ENCODE measurements at places on chromosomes 6 and 20. TPM values are rescaled to one million over a fixed set of nuclear protein-coding genes. Genes with fewer than 3 reads are reported as not detected.

Gene RFX6
- polyA plus RNA-seq: not detected

GRCh38 chr20:45998337-45998736 is 10.4 kb upstream of the MMP9 start:
- DNase-seq: no peak

Gene RWDD2A
- 6.9 TPM for polyA plus RNA-seq

GRCh38 chr20:64041781-64042053 is 5.7 kb downstream of the C20orf204 start:
- no peak for DNase-seq

Gene WFDC10B
- not detected for polyA plus RNA-seq

Gene BACH2
- 0.01 TPM for polyA plus RNA-seq

DNA sequence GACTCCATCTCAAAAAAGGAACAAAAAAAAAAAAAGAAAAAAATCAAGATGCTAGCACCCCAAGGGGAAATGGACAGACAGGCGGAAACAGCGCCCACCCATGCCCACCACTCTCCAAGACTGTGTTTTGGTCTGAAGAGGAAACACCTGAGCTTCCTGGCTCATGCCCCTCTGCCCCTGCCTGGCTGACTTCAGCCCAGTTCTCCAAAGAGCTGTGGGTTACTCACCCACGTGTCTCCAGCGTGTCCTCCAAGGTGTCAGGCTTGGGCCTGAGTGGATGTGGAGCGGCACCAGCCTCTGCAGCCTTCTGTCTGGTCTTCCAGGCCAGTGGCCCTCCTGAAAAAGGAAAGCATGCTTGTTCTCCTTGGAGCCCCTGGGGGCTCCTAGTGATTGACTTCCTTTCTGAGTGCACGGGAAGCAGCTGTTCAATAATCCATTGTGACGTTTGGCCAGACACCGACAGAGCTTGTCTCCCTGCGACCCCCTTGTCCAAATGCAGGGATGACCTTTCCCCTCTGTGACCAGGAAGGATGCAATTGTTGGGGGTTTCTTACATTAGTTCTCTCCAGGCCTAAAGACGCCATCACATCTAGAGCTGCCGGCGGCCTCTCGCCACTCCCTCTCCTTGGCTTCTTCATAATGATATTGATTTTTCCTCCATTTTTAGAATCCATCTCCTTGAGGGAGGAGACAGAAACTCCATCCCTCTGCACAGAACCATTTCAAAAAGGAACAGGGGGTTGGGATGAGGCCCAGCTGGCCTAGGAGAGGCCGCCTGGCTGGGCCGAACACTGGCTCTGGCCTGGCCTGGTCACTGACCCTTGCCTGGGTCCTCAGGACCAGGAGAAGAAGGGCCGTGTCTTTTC is 58.4 kb downstream of the ADNP start:
- DNase-seq: no peak

DNA sequence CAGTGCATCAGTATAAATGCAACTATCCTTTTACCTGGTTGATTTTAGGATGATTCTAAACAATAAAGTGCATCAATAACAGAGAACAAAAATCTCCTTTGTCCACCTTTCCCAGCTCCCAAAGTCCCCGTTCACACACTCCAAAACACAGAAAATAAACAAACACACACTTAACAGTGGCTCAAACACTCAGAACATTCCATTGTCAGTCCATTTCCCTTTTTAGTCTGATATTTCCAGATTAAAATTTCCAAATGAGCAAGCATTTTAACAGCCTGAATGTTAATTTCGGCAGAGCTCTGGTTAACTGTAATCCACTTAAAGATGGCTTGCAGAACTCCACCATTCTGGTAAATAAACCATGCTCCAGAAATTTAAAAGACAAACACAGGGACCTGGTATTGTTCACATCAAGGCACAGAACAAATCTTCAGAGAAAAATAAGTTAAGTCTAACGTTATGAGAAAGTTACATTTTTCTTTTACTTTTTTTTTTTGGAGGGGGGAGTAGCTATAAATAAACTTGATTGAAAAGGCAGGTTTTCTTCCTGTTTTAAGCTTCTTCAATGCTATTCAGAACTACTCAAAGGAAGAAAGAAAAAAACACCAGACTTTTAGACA is 100.8 kb downstream of the DST start:
- no peak for DNase-seq

- DNase-seq: no peak
Measured at GRCh38 chr20:31991339-31991705, 18.9 kb upstream of the CCM2L start.

DNA sequence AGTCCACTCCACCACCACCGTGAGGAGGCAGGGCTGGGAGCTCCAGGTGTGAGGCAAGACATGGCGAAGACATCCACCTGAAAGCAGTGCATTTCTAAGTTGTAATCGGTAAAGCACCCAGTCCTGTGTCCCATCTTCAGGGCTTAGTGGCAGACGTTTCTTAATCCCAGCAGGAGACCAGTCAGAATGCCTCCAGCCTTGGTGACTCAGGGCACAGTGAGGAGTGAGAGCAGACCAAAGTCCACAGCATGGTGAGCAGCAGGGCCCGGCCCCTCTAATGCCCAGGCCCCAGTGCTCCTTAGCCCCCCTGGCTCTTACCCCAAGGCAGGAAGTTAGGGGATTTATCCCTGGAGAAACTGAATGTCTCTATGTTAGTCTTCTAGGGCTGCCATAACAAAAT is 183.9 kb downstream of the SYNDIG1 start:
- no peak for DNase-seq

- DNase-seq: no peak
Measured at GRCh38 chr6:10415617-10416480, 975 bp upstream of the TFAP2A start.

DNA sequence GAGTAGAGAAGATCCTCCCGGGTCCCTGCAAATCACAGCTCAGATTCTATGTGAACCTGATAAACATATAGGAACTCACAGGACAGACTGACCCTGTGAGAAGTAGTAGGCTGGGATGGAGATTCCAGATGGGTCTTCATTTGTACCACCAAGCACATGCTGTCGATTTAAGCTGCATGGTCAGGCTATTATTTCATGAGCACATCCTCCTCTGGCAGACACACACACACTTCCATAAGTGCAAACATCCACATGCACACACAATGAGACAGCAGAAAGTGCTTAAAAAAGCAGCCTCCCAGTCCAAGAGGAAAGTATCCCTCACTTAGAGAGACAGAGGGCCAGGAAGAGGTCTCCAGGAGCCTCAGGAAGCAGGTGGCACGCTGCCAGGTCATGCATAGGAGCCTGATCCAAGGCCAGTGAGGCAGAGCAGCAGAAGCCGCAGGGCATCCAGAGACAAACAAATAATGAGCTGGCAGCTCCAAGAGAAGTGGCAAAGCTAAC is 131.8 kb downstream of the UNC5CL start:
- no peak for DNase-seq

- no peak for DNase-seq
Measured at GRCh38 chr6:53795340-53795701, 516 bp downstream of the LRRC1 start.

GRCh38 chr6:110043366-110043994 is 65.4 kb downstream of the GPR6 start:
- DNase-seq: no peak

DNA sequence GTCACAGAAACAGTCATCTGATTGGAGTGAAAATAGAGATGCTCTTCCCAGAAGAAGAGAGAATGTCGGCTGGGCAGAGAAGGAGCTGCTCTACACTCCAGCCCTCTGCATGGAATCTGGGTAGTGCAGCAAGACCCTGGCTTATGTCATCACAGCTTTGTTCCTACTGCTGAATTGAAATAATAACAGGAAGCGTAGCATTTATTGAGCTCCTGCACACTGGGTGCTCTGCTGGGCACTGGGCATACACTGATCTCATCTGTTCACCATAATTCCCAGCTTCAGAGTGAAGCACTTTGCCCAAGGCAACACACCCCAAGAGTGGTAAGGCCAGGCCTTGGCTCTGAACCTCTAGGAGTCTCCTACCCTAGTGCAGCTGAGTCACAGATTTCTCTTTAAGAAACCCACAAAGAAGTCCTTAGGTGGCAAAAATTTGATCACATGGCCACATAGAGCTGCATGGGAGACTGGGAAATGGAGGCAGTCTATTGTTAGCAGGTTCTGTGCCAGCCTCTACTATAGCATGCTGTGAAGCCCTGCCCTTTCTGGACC is 3.9 kb upstream of the SDCBP2 start:
- DNase-seq: no peak

DNA sequence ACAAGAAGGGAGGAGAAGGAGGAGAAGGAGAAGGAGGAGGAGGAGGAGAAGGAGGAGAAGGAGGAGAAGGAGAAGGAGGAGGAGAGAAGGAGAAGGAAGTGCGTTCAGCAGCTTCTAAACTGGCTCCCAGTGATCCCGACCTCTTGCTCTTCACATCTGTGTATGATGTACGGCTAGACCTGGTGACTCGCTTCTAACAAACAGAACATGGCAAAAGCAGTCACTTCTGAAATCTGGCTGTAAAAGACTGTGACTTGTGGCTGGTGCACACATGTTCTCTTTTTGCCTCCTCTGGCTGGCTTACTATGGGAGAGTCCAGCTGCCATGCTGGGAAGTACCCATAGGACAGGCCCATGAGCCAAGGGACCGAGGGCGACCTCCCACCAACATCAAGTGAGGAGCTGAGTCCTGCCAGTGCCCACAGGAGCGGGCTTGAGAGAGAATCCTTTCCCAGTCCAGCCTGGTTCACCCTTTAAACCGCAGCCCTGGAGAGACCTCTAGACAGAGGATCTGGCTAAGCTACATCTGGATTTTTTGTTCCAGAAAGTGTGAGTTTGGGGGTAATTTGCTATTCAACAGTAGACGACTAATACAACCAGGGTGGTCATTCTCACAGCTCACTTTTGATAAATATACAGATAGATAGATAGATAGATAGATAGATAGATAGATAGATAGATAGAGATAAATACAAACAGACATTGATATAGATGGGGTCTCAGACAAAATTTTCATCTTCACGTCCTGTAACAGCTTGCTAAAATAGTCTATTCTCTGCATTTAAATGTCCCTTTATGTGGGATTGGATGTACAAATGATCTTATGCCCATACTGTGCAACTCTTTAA is 42.3 kb downstream of the RPP40 start:
- DNase-seq: no peak

DNA sequence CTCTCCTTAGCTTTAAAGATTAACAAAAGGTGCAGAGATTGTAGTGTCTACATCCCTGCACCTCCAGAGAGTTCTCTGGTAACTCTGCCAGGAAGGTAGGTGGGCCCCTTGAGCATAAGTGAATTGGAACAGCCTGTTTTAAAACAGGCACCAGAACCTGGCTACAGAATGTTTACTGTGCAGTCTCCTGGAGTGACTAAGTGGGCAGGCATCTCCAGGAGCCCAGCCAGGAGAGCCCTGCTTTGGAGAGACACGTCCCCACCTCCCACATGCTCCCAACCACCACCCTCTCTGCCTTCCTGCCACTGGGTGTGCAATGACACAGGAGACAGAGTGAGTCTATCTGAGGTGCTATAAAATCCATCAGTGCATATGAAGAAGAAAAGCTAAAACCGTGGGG is 110.3 kb upstream of the EYA4 start:
- DNase-seq: peak; percentile 9

DNA sequence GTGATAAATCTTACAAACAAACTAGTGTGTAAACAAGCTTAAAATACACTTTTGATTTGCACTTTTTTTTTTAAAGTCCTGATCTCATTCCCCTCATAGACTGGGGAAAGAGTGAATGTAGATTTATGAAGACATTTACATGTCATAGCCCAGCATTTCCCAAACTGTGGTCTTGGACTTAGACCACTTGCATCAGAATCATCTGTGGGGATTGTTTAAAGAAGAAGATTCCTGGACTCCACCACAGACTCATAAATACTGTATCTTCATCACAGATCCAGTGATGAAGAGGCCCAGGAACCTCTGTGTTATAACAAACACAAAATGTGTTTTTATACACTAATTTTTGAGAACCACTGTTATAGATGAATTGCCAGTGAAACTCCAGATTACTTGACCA is 99.5 kb downstream of the KCNQ5 start:
- DNase-seq: no peak

GRCh38 chr6:19986691-19987438 is 149.7 kb downstream of the ID4 start:
- DNase-seq: no peak

DNA sequence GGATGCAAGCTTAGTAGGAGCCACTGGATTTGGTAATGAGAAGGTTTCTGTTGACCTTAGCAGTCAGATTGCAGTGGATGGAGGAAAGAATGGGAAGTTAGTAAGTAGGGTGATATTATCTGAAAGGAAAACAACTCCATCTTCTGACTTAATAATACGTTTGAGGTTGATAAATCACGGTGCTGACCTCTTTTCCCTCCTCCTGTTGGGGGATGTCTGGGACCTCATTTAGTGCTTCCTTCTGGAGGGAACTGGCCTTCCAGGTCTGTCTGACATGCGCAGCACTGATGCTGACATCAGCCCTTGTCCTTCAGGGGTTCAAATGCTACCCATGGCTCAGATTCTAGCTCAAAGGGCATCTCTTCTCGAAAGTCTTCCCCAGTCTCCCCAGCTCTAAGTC is 48.2 kb upstream of the AKAP12 start:
- no peak for DNase-seq

- no peak for DNase-seq
Measured at GRCh38 chr6:143963158-143963919, 44.7 kb downstream of the PLAGL1 start.

GRCh38 chr6:134590449-134590848 is 272.5 kb upstream of the SGK1 start:
- peak; percentile 63 for DNase-seq

Gene JARID2
- 5.3 TPM for polyA plus RNA-seq

DNA sequence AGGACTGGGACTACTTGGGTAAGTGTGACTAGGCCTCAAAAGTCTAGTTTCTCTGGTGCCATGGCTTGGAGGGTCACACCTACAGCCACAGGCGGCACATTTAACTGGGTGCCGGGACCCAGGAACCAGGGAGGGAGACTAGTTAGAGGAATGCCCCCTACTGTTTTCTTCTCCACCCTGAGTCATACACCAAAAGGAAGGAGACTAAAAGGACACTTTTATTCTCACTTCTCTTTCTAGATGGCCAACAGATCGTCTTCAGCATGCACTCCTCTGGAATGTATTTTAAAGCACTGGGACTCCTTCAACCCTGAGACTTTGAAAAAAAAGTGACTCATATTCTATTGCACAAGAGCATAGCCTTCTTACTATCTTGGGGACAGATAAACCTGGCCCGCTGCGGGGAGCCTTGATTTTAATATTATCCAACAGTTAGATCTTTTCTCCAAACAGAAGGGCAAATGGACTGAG is 33.4 kb downstream of the PLN start:
- DNase-seq: peak; percentile 28

DNA sequence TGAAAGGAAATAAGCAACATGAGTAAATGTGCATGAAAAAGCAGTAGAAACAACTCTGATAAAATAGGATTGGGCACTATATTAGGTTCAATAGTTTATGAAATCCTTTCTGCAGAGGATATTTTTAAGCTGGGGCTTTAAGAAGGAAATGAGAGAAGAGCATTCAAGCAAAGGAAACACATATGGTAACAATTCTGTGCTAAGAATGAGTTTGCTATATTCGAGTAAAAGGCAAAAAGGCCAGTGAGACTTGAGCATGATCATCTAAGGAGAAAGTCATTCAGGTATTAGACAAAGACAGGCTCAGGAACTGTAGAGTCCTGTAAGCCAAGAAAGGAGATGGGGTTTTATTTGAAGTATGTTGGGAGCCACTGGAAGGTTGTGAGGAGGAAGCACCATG is 387.1 kb upstream of the FLRT3 start:
- no peak for DNase-seq

GRCh38 chr6:119880840-119881239 is 531.3 kb upstream of the MAN1A1 start:
- DNase-seq: no peak

Gene DSE
- polyA plus RNA-seq: 82.1 TPM

Gene TMEM244
- not detected for polyA plus RNA-seq

- no peak for DNase-seq
Measured at GRCh38 chr6:139124887-139125672, 9.8 kb upstream of the HECA start.

GRCh38 chr6:10643201-10643651 is 51.2 kb downstream of the C6orf52 start:
- DNase-seq: no peak

Measured in BJ (cell line).